Naive thymus-derived CD4-positive, alpha-beta T cell (primary cell): ENCODE measurements at places on chromosomes 6 and 20. TPM values are rescaled to one million over a fixed set of nuclear protein-coding genes. Genes with fewer than 3 reads are reported as not detected.

GRCh38 chr20:46458866-46459750, 52.7 kb upstream of the ELMO2 start:
- no peak for DNase-seq

- DNase-seq: no peak
Observed at GRCh38 chr6:165439928-165440554, 130.6 kb upstream of the C6orf118 start.

DNA sequence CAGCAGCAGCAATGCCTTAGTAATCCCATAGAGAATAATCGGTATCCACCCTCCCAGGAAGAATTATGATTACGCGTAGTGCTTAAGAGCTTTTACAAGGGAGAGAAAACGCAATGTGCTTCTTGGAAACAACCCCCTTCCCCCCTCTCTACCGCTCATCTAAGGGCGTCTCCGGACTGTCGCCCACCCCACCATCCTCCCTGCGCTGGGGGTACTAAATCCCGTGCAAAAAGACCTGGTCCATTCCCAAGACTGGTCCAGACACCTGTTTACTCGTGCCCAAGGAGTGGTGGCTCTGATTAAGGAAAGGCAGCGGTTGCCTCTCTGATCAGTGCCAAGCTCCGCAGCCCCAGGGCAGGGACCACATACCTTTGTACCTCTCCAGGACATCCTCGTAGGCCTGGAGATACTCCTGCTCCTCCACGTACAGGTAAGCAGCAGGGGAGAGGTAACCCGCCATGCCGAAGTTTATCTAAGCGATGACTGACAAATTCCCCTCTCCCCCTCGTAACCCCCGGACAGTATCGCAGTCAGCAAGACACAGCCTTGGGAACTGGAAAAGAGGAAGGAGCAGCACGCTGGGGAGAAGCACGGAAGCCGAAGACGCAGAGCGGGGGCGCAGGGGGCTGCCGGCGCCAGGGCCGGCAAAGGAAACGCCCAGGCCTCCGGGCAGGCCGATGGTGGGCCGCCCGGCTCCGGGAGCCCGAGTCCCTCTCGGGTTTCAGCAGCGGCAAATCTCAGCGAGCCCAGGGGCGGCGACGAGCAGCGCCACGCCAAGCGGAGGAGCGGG, 112.0 kb upstream of the BEND6 start:
- peak; percentile 2 for DNase-seq

DNA sequence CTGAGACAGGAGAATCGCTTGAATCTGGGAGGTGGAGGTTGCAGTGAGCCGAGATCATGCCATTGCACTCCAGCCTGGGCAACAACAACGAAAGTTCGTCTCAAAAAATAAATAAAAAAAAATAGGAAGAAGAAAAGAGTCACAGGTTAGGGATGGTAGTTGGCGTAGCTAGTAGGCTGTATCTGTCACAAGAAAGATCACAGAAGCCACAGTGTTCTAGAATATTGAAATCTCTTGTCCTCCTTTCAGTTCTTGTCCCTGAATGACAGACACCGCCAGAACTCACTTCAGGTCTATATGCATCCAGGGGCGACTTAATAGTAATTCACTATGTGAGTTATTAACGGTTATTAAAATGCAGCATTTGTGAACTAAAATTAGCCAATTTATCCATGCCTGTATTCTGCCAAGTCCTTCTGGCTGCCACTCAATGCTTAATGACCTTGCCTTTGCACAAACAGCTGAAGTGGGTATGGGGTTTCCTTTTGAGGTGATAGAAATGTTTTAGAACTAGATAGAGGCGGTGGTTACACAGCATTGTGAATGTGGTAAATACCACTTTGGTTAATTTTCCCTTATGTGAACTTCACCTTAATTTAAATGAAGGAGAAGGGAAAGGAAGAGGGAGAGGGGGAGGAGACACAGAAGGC, 41.3 kb upstream of the ZMYND8 start:
- no peak for DNase-seq

GRCh38 chr6:12415980-12416598, 125.9 kb downstream of the EDN1 start:
- no peak for DNase-seq

GRCh38 chr6:70823651-70824050, 133.2 kb downstream of the B3GAT2 start:
- no peak for DNase-seq

TRIM40 gene
- not detected for total RNA-seq

PSORS1C2 gene
- not detected for total RNA-seq
